ENCODE measurements at places on chromosomes 3 and 15.
A peak's percentile ranks its signal among the peaks of the same experiment; 100 is the strongest.

GRCh38 chr15:68565726-68566125, 13.1 kb upstream of the CORO2B start:
- DNase-seq, result no peak

DNA sequence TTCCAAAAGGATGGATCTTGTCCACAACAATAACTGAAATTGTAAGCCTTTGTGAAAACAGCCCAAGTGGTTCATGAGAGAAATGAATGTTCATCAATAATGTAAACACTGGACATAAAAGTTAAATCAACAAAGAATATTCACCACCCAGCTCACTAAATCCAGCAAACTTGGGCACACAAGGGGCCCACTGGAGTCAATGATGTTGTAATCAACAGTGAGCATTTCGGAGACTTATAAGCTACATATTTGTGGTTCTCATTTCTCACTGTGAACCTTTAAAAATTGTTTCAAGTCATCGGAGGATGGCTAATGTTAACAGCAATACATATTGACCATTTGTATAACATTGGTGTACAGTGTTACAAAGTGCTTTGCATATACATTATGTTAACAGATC, 63.1 kb downstream of the VGLL4 start:
- DNase-seq, result no peak

DNA sequence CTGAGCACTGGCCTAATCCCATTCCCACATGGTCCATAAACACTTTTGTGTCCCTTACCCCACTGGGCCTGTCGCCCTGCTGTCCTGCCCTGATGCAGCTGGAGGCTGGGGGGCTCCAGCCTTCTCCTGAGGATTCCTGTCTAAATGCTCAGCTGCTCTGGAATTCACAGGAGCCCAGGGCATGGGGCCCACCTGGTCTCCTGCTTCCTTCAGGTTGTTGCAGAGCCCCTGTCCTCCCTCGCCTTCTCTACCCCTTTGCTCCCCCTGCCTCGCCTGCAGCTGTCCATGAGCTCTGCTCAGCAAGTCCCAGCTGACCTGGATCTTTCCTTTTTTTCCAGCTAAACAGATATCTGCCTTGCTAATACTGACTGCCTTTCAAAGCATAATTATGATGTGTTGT, 286.9 kb downstream of the XXYLT1 start:
- DNase-seq, result no peak

DNA sequence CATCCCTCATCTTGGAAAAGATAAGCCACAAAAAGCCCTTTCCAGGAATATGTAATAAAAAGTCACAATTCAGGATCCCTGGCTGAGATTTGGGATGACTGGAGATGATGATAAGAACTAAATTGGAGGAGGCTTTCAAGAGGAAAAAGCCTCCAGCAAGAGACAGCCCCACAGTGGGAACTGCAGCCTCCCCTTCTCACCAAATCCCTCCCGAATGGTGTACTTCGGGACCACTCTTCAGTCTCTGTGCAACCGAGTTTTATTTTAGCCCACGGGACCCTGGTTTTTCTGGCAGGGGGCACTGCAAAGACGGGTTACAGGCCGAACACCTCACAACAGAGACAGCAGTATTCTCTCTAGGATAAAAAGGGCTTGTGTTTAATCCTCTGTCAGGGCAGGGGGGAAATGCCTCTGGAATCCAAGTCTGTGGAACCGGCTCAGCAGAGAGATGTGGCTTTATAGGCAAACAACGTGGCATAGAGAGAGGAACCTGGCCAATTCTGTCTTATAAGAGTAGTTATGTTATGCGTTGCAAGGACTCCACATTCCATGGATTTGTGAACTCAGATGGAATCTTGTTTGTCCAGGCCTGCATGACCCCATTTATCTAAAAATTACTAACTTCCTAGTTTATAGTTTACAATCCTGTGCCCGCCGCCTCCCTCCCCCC, 1.2 kb upstream of the LMCD1 start:
- peak; percentile 81 for DNase-seq

DNA sequence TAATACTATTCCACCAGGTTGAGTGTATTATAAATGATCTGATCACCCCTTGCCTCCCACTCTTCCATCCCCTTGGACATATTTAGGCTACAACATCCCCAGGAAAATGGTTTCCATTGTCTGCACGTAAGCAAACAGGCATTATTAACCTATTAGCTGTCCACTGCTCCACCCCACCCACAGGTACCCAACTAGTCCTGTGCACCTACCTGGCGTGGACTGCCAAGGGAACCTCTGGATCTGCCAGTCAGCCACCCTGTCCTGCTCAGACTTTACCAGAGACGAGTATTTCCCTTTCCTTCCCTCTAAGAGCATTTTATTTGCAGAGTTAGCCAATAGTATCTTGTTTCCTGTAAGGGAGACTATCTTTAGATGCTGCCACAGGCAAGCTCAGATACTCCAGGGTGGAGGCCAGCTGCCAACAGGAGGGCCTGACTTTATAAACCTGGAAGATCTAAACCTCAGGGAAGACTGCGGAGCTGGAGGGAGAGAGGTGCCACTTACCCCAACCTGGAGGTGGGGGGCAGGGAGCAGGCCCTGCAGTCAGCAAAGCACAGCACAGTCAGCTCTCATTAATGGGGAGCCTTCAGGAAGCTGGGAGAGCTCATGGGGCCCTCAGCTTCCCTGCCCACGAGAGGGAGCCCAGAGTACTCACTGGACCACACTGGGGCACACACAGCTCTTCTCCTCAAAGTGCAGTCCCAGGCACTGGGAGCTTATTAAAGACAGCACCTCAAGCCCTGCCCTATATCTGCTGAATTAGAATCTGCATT, at the start of gene CX3CR1:
CX3CR1 (minus strand) TSS at position 292 of the 773 bp plus-strand sequence. CDS start 13,527 bp downstream, outside the sequence.
- DNase-seq, result no peak

DNA sequence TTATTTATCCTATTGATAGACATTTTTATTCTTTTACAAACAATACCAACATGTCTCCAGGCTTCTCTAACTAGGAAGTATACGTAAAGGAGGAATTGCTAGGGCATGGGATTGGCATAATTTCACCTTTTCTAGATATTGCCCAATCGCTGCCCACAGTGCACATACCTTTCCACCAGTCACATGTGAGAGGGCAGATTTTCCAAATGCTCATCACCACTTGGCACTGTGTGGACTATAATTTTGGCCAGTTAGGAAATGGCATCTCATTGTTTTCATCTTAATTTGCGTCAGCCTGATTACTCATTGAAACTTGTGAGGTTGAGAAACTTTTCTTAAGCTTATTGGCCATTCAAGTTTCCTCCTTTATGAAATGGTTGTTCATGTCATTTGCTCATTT, 57.4 kb upstream of the POLR2M start:
- DNase-seq, result no peak
